ENCODE measurements at places on chromosomes 2 and 18.
A peak's percentile ranks its signal among the peaks of the same experiment; 100 is the strongest.

DNA sequence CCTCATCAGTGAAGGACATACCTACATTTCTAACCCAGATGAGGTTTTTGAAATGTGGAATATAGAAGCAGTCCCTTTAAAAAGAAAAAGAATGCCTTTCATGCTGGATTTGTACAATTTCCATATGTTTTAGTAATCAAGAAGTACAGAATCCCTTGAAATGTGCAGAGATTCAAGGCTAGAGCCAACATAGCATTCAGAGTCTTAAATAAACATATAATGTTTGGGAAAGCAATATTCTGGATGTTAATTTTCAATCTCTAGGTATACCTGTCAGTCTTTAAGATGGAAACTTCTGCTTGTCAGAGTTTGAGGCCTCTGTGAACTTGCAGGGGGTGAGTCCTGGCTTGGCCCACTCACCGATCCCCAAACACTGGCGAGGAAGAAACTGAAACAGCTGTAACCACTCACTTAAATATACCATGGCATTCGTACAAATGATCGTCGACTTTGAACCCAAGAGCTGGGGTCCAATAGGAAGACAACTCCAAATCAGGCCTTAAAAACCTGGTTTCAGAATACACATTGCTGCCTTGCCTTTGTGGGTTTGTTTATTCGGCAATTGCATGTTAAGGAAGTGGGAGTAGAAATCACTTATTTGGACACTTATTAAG is 132.8 kb upstream of the NCK2 start:
- no peaks in the 10 kb centered on the region for H3K4me1 ChIP-seq
- H3K36me3 ChIP-seq: no peaks in the 10 kb centered on the region
- H3K27ac ChIP-seq: no peak overlapping the region
- no peaks in the 10 kb centered on the region for H3K27me3 ChIP-seq

- H3K4me3 ChIP-seq: peak overlapping the region; percentile 39
- peaks cover 83% of the 10 kb centered on the region for H3K27me3 ChIP-seq
- H3K4me1 ChIP-seq: peaks cover 31% of the 10 kb centered on the region
- H3K36me3 ChIP-seq: no peaks in the 10 kb centered on the region
Measured at GRCh38 chr2:199462956-199463692, 5.4 kb upstream of the SATB2 start.

DNA sequence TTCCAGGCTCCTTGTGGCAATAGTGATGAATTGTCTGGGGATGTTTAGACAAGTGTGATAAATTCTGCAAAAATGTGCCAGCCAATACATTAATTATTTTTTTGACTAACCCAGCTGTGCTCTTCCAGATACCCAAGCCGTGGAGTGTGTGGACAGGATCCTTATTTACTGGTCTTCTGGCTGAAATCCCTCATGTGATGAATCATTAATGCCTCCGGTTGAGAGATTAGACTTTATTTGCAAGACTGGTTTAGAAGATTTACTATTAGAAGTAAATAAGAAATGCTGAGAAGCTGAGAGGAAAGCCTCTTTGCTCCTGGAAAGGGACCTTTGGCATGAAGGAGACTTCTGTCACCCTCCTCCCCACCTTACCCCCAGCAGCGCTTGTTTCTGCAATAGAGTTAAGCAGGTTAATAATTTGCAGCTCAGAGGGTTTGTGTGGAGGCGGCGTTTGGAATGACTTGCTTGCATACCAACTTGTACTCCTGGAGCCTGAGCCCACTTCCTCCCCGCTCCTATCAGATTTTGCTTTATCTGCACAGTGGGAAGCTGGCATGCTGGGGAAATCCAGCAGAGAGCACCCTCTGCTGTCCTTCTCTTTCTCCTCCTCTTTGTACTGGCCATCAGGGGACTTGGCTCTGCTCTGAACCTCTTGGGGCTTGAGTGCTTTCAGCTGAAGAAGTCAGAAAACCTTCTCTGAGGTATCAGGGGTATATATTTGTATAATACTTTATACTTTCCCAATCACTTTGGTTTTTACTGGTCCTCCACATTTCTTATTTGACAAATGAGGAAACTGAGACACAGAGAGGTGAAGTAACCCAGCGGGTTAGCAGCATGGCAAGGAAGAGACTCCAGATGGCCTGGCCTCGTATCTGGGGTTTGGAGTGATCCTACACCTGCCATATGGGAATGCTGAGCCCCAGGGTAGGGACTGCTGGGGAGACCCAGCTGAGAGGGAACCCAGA is 16.3 kb downstream of the SLC3A1 start:
- no peaks in the 10 kb centered on the region for H3K36me3 ChIP-seq
- no peaks in the 10 kb centered on the region for H3K27me3 ChIP-seq
- no peak for DNase-seq

DNA sequence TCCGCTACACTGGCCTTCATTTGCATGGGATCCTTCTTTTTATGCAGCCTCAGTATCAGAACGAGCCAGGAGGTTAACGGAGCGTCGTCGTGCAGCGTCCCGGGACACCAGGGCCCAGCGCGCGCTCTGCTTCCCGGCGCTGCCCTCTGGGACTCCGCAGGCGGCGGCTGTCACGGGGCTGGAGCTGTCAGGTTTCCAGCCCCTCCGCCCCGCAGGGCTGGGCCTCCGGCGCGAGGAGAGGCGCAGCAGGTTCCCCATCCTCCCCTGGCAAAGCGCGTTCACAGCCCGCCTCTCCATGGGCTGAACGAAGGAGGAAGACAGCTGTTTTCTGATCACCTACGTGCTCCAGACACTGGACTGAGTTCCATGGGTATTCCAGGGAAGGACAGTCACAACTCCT is 12.5 kb upstream of the PAX8 start:
- no peak overlapping the region for H3K4me3 ChIP-seq
- H3K36me3 ChIP-seq: no peaks in the 10 kb centered on the region
- H3K27ac ChIP-seq: no peak overlapping the region
- H3K27me3 ChIP-seq: no peaks in the 10 kb centered on the region
- no peaks in the 10 kb centered on the region for H3K4me1 ChIP-seq

DNA sequence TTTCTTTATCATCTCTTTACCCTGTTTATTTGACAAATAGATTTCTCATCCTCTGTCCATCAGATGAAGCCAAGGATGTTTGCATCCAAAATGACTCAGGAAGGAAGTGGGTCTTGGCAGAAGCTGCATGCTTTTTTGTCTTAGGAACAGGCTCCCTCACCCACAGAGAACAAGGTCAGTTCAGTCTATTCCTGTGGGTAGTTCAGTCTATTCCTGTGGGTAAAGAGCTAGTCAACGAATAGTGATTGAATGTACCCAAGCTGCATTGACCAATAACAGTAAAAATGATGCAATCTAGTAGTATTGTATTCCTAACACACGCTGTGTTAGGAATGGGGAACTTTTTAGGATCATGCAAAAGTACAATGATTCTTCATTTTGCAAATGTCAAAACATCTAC is 290.8 kb upstream of the TANK start:
- no peaks in the 10 kb centered on the region for H3K4me1 ChIP-seq
- DNase-seq: no peak
- no peaks in the 10 kb centered on the region for H3K36me3 ChIP-seq
- H3K4me3 ChIP-seq: no peak overlapping the region
- H3K27me3 ChIP-seq: no peaks in the 10 kb centered on the region

DNA sequence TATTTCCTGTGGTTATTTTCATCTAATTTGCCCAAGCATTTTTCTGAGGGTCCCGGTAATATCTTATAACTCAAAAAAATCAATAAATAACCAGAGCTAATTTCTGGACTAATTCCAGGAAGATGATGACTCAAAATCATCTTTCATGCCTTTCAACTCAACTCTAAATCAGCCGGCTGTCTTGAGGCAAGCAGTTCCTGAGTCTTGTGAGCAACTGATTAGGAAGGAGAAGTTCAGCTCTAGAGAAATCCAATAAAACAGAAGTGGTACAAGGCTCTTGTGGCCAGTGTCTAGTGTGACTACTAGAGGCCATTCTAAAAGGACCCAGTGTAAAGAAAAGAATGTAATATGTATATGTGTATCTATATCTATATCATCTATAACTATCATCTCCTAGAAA is 890.4 kb downstream of the TRIB2 start:
- no peak overlapping the region for H3K27ac ChIP-seq
- H3K27me3 ChIP-seq: no peaks in the 10 kb centered on the region
- no peak overlapping the region for H3K4me3 ChIP-seq
- H3K4me1 ChIP-seq: no peaks in the 10 kb centered on the region
- no peak for DNase-seq

- H3K27me3 ChIP-seq: no peaks in the 10 kb centered on the region
- no peak for DNase-seq
- H3K36me3 ChIP-seq: no peaks in the 10 kb centered on the region
- no peak overlapping the region for H3K4me3 ChIP-seq
- H3K27ac ChIP-seq: no peak overlapping the region
- H3K4me1 ChIP-seq: no peaks in the 10 kb centered on the region
Measured at GRCh38 chr2:217842017-217842416, 160.8 kb downstream of the TNS1 start.

- H3K36me3 ChIP-seq: no peaks in the 10 kb centered on the region
- no peak overlapping the region for H3K4me3 ChIP-seq
- no peaks in the 10 kb centered on the region for H3K27me3 ChIP-seq
- DNase-seq: no peak
Measured at GRCh38 chr2:27097341-27097740, 10.8 kb downstream of the KHK start.

DNA sequence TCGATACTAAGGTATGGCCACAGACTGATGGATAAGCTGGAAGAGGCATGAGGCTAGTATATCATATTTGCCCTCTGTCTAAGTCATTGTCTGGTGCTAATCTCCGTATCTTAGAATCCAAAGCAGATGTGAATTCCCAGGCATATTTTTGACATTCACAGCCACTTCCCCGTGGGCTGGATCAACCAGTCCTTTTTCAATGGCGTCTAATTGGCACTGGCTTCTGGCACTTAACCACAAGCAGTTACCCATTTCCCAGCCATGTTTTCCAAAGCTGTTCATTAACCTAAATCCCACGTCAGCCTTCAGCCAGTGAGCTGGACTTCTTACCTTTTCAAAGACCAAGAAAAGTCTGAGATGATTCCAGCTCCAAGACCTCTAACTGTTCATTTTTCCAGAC is 20.7 kb upstream of the ZNF407 start:
- H3K27me3 ChIP-seq: no peaks in the 10 kb centered on the region
- no peak overlapping the region for H3K4me3 ChIP-seq
- H3K36me3 ChIP-seq: no peaks in the 10 kb centered on the region
- no peaks in the 10 kb centered on the region for H3K4me1 ChIP-seq
- no peak for DNase-seq

GRCh38 chr18:2903006-2903405 is 56.2 kb downstream of the EMILIN2 start:
- no peaks in the 10 kb centered on the region for H3K27me3 ChIP-seq
- no peak overlapping the region for H3K4me3 ChIP-seq
- DNase-seq: no peak
- H3K36me3 ChIP-seq: no peaks in the 10 kb centered on the region
- peaks cover 14% of the 10 kb centered on the region for H3K4me1 ChIP-seq

DNA sequence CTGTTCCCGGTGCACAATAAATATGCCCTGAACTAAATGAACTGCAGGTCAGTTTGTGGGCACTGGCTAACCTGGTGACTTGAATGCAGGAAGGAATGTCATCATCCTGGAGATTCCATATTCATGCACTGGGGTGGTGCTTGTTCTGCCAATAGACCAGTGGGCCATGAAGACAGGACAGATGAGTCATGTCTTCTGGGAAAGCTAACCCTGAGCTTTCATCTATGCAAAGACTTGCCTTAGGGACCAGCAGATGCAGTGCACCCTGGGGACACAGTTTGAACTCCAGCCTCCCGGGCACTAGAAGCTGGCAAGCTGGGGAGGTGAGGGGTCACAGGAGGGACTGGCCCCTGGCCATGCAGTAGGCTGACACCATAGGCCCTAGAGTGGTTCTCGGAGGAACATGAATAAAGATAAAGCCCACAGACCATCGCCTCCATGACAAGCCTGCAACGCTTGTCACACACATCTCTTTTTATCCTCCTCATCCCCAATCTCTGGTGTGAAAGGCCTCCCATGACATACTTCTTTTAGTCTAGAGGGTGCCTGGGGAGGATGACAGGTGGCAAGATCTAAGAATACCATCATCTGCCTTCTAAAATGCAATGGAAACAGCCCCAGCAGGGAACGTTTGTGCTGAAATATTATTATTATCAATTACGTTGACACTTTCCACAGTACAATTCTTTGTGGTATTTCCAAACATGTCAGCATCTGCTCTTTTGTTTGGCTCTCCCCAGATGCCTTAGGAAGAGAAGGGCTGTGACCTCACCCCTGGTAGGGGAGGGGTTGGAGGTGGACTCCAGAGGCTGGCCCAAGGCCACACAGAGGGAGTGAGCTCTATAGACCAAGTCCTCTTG is 267.4 kb upstream of the RAB6C start:
- H3K27ac ChIP-seq: no peak overlapping the region
- DNase-seq: no peak
- H3K4me1 ChIP-seq: no peaks in the 10 kb centered on the region
- H3K4me3 ChIP-seq: no peak overlapping the region
- H3K27me3 ChIP-seq: no peaks in the 10 kb centered on the region
- no peaks in the 10 kb centered on the region for H3K36me3 ChIP-seq

GRCh38 chr18:5524660-5525059 is 19.1 kb downstream of the EPB41L3 start:
- no peaks in the 10 kb centered on the region for H3K4me1 ChIP-seq
- H3K4me3 ChIP-seq: no peak overlapping the region
- no peaks in the 10 kb centered on the region for H3K27me3 ChIP-seq
- no peak for DNase-seq

DNA sequence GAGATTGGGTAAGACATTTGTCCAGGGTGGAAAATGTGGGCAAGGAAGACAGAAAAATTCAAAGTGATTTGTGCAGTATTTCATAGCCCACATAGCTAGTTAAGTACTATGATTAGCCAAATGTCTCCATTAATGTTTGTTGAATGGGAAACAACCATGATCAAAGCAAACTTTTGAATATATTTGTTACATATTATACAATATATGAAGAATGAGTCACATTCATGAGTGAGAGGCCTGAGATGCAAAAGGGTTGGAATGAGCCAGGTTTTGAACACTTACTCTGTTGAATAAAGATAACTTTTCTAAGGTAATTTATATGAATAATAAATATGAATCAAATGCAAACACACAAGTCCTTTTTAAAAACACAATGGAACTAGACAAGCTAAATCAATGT is 984.5 kb upstream of the CDH2 start:
- H3K36me3 ChIP-seq: no peaks in the 10 kb centered on the region
- H3K27ac ChIP-seq: no peak overlapping the region
- no peaks in the 10 kb centered on the region for H3K4me1 ChIP-seq
- DNase-seq: no peak

GRCh38 chr2:24515831-24516230 is 24.8 kb downstream of the NCOA1 start:
- H3K27ac ChIP-seq: no peak overlapping the region
- no peaks in the 10 kb centered on the region for H3K4me1 ChIP-seq
- H3K4me3 ChIP-seq: no peak overlapping the region
- no peaks in the 10 kb centered on the region for H3K27me3 ChIP-seq
- H3K36me3 ChIP-seq: no peaks in the 10 kb centered on the region

- H3K27me3 ChIP-seq: peaks cover under 1% of the 10 kb centered on the region
- H3K36me3 ChIP-seq: no peaks in the 10 kb centered on the region
- DNase-seq: no peak
- H3K27ac ChIP-seq: no peak overlapping the region
- no peaks in the 10 kb centered on the region for H3K4me1 ChIP-seq
Measured at GRCh38 chr18:9851511-9851910, 34.3 kb upstream of the TXNDC2 start.

- H3K27ac ChIP-seq: no peak overlapping the region
- H3K36me3 ChIP-seq: no peaks in the 10 kb centered on the region
- no peaks in the 10 kb centered on the region for H3K4me1 ChIP-seq
- DNase-seq: no peak
Measured at GRCh38 chr2:26687328-26687727, 5.2 kb upstream of the KCNK3 start.

Data from effector memory CD4-positive, alpha-beta T cell (primary cell).